ENCODE measurements at places on chromosomes 12 and 14.

GRCh38 chr12:5599378-5599777 is 167.5 kb downstream of the NTF3 start:
- no peak for DNase-seq

- peak; percentile 26 for DNase-seq
Observed at GRCh38 chr12:32535288-32535999, 136.1 kb downstream of the FGD4 start.

GRCh38 chr12:110102255-110102654 is 21.9 kb upstream of the IFT81 start:
- DNase-seq = peak; percentile 34

GRCh38 chr12:128974881-128975280 is 121.6 kb downstream of the GLT1D1 start:
- no peak for DNase-seq

DNA sequence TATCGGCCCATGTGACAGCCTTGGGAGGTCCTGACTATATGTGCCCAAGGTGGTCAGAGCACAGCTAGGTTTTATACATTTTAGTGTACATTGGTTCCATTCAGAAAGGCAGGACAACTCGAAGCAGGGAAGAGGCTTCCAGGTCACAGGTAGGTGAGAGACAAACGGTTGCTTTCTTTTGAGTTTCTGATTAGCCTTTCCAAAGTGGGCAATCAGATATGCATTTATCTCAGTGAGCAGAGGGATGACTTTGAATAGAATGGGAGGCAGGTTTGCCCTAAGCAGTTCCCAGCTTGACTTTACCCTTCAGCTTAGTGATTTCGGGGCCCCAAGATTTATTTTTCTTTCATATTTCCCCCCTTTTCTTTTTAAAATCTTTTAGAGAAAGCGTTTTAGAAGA is 87.6 kb upstream of the PPP2R5C start:
- no peak for DNase-seq

Data from LNCaP clone FGC (cell line).